Right atrium auricular region (tissue), 2 donors: ENCODE measurements at places on chromosomes 12 and 14. TPM values are rescaled to one million over a fixed set of nuclear protein-coding genes. Genes with fewer than 3 reads are reported as not detected.
A peak's percentile ranks its signal among the peaks of the same experiment; 100 is the strongest.

HOXC5 gene
- not detected for total RNA-seq

OTX2 gene
- not detected for total RNA-seq

GPRC5D gene
- total RNA-seq, result not detected

CCDC175 gene
- total RNA-seq, result not detected

C1QL4 gene
- not detected for total RNA-seq

TC2N gene
- total RNA-seq, result 3.9 TPM

WIF1 gene
- not detected for total RNA-seq

SLC15A4 gene
- total RNA-seq, result 24.3 TPM

PCED1B gene
- total RNA-seq, result 1.4 TPM

SPRYD3 gene
- total RNA-seq, result 33.5 TPM

BCL11B gene
- 0.19 TPM for total RNA-seq

METTL17 gene
- total RNA-seq, result 28.9 TPM

SERPINA9 gene
- not detected for total RNA-seq

LHX5 gene
- total RNA-seq, result not detected

ACACB gene
- 104 TPM for total RNA-seq

GRCh38 chr12:115762936-115763335 lies 514.6 kb downstream of the MED13L start:
- DNase-seq, result no peak

- no peak for DNase-seq
These were observed 13.6 kb downstream of the PLEKHG3 start for GRCh38 chr14:64717870-64718269.

DNA sequence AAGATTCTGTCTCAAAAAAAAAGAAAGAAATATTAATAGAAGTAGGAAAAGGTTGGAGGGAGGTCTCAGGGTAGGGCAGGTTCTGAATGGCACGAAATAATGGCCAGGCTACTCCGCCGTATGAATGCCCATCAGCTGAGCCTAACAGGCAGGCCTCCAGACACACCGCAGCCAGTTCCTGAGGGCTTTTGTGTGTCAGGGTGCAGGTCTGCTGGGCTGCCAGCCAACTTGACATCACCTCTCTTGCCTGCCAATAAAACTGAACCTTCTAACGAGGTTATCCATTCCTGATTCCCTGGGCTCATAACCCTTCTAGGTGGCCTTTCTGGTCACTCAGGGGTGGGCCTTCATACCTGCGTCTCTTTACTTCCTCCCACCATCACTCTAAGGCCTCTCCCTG lies 3.0 kb downstream of the IFI27 start:
- no peak for DNase-seq

- no peak for DNase-seq
These were observed 54.3 kb downstream of the DRAM1 start for GRCh38 chr12:101931498-101932326.

GRCh38 chr12:85457016-85457415 lies 177.0 kb downstream of the ALX1 start:
- no peak for DNase-seq

DNA sequence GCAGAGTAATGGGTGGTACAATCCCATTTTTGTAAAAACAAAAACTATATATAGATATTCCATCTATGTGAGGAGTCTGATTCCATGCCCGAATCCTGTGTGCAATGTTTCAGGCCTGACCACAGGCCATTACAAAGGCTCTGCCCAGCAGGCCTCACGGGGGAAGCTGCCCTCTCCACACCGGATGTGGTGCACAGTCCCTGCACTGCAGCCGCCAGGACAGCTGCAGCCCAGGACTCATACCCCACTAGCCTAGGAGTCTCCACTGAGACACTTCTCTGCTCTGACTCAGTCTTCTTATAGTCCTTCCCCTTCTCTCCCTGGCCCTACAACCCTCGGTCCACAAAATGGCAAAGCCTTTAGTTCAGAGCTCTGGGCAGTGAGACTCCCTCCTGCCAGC lies 190.4 kb downstream of the PPM1H start:
- no peak for DNase-seq

GRCh38 chr14:99121319-99121875 lies 150.6 kb downstream of the BCL11B start:
- DNase-seq, result peak; percentile 49

DNA sequence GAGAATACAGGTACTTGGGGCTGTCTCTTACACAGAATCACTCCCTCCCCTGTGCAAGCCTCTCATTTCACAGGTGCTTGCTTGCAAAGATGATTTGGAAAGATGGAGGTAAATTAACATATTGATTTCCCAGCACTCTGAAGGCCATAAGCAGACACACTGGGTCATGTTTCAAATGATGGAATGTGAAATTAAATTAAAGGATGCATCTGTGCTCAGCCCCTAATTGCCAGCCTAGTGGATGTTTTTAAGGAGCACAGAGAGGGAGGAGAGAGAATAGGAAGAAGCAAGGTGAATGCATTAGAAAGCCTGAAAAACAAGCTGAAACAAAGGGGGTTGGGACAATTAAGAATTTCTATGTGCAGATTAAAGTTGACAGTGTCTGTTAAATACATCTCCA lies 96.1 kb upstream of the GRIP1 start:
- no peak for DNase-seq

- no peak for DNase-seq
These were observed 984.8 kb downstream of the TMEM121 start for GRCh38 chr14:106511006-106511799.

GRCh38 chr12:83573671-83574070 lies 887.0 kb downstream of the TMTC2 start:
- no peak for DNase-seq

- no peak for DNase-seq
These were observed 141.7 kb downstream of the TMEM132C start for GRCh38 chr12:128408669-128409068.

GRCh38 chr14:50943261-50943942 lies 881 bp downstream of the PYGL start:
- DNase-seq, result peak; percentile 84

- no peak for DNase-seq
These were observed 346.2 kb upstream of the STXBP6 start for GRCh38 chr14:25396128-25396527.

GRCh38 chr14:55136241-55136640 lies 7.2 kb downstream of the LGALS3 start:
- no peak for DNase-seq

DNA sequence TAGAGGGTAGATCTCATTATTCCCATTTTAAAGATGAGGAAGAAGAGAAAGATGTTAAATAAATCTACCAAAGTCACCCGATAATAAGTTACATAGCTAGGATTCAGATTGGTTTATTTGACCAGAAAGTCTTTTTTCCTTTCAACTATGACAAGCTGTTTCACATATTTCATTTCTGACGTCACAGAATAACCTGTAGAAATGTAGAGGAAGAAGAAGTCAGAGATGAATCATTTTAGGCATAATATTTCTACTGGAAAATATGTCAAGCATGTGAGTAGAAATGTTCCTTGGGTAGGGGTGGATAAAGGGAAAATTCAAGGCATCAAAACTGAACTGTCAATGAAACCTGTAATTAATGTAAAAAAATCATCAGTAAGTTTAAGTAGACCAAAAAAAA lies 107.0 kb downstream of the MGST1 start:
- DNase-seq, result no peak

GRCh38 chr12:116376354-116377193 lies 99.1 kb upstream of the MED13L start:
- DNase-seq, result no peak

DNA sequence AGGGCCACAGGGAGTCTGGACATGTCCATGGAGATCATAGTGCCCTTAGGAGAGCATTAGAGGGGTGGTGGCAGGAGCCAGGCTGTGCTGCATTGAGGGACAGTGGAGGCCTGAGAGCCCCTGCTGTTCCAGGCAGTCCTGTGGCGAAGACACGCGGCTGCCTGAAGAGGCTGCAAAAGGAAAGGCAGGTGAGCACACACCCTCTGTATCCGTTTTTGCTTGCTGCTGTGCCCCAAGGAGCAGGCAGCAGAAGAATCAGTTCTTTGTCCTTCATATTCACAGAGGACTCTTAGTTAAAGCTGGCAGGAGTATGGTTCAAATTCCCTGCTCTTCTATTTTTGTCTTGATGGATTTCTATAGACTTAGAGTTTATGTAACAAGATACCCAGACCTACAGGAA lies 4.5 kb downstream of the SLC35E3 start:
- DNase-seq, result no peak

GRCh38 chr12:57655541-57656240 lies 22.7 kb upstream of the B4GALNT1 start:
- no peak for DNase-seq

DNA sequence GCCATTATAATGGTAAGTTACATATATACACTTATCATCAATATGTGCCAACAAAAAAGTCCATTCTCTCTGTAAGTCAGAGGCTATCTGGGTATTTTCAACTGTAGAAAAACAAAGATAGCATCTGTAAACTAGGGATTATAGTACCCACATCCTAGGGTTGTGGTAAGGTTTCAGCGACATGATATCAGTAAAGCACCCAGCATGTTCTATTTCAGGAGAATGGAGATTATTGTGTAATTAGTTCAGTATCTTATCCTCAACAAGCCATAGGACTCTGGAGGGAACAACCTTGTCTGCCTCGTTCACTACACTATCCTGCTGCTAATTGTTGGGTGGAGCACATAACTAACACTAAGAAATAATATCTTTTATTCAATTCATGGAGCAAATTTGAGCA lies 19.7 kb upstream of the CKAP4 start:
- no peak for DNase-seq

- DNase-seq, result no peak
These were observed 219.9 kb upstream of the ATXN7L3B start for GRCh38 chr12:74317741-74318140.

DNA sequence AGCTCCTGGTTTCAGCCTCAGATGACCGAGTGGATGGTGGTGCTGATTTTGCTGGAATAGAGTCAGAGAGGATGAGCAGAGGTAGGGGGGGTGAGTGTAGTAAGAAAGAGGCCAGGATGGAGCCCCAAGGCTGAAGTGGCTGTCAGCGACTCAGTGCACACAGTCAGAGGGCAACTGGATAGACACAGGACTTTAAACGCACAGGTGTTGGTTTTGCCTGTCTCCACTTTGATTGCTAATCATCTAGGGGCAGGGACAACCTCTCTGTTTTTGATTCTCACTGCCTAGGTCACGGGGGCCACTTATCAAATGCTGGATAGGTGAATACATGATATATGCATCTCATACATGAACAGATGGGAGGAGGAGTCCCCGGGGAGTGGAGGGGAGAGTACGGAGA lies 99.5 kb downstream of the EGLN3 start:
- DNase-seq, result no peak

DNA sequence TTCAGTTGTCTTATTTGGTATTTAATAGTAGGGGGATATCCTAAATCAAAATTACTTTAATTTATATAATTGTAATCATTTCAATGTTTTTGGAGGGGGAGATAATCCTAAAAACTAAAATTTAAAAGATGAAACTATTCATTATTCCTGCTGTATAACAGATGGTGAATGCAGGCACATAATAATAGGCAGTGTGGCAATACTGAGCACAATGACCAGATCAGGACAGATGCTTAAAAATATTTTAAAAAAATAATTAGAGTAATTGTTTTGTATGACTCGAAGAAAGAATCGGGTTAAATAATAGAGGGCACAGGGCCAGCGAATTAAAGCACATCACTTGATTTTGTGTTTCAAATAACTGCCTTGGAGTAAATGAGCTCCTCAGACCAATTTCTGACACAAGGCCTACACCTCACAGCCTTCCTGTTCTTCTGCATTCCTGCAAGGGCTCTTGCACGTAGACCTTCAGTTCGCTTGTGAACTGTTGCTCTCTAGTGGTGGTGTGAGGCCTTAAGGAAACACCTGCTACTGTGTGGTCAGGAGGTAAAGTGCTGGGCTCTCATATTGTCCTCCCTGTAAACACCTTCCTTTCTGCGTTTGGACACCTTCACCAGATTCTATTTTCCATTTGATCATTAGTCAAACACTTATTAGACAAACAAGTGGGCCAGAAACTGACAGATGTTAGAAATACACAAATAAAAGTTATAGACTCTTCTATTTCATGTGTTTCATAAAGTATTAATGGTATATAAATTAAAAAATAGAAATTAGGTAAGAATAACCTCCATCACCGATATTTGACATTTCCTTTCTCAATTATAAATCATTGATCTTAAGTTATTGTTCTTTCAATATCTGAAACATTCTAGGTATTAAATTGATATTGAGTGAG lies 29.3 kb upstream of the KLRF1 start:
- no peak for DNase-seq

DNA sequence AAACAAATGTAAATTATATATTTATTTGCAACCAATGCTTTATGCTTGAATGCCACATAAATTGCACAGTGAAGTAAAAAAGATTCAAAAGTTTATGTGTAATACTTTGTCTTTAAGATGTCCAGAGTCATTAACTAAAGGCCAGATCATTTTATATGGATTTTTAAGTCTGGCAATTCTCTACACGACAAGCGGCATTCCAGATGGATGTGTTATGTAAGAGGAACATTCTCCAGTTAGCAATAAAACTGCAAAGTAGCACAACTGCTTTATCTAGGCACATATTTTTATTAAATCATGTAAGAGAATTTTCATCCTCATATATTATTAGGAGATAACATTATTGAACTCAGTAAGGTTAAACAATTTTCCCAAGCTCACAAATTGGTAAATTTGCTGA lies 1717.7 kb upstream of the SEL1L start:
- DNase-seq, result no peak

DNA sequence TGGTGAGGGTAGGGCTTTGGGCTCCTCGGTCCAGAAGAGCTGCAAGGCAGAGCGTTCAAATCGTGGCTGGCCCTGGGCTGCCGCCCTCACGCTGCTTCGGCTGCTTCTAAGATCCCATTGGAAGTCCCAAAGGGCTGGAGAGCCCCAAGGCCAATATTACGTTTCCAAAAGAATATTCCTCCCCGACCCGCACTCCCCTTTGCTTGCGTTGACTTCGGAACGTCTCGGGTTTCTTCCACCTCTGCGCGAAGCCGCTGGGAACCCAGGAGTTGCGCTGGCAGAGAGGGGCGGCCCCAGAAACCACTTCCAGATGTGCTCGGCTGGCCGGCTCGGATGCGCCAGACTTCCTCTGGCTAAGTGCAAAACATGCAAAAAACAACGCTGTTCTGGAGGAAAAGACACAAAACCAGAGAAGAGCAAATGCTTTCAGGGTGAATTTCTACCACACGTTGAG lies at the start of gene GLT8D2:
GLT8D2 (minus strand) TSS at position 285 of the 454 bp plus-strand sequence. CDS start 30,539 bp downstream, outside the sequence.
- DNase-seq, result peak; percentile 65

DNA sequence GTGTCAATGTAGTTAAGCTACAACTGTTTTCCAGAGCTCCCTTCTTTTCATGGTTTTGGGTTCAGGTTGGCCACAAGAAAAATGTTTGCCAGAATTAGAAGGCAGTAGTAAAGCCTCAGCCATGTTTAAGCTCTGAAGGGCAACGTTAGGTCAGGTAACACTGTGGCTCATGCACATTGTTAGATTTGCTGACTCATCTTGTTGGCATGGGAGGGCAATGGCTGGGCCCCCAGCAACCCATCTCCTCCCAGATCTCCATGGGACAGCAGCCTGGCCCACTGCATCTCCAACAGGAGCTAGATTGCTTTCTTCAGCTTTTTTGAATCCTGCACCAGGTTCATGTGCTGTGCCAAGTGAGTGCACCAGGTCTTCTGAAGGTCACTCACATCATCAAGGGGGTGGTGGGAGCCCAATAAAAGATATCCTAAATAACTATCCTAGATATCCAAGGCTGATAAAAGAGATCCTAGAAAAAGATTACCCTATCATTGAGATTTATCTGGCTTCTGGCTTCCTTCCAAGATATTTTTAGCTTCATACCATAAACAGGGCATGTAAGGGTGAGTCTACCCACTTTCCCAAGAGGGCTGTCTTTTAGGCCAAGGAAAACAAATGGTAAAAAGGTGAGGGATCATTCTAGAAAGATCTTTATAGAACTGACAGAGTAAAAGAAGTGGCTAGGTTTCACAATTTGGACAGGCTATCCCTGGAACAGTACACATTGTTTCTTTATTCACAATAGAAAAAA lies 28.9 kb downstream of the PTGER2 start:
- DNase-seq, result no peak
